ENCODE measurements at places on chromosomes 3 and 15.

GRCh38 chr3:130960139-130960795 is 66.4 kb downstream of the ASTE1 start:
- no peak for DNase-seq

GRCh38 chr3:123618076-123618708 is 33.3 kb upstream of the HACD2 start:
- DNase-seq, result no peak

DNA sequence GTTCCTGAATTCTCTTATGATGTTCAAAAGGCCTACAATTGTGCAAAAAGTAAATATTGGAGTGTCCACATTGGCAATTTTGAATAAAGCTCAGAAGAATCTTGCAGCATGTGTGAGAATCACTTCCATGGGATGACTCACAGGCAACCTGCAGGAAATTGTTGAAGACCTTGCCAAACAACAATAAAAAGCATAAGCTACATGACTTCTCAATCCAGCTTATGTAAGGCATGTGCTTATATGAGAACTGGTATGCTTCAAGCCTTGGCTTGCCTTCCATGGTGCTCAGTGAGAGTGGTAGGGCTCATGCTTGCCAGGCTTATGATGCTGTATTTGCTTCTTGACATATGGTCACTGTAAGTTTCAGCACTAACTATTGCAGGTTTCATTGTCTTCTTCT is 18.4 kb upstream of the BCHE start:
- no peak for DNase-seq

DNA sequence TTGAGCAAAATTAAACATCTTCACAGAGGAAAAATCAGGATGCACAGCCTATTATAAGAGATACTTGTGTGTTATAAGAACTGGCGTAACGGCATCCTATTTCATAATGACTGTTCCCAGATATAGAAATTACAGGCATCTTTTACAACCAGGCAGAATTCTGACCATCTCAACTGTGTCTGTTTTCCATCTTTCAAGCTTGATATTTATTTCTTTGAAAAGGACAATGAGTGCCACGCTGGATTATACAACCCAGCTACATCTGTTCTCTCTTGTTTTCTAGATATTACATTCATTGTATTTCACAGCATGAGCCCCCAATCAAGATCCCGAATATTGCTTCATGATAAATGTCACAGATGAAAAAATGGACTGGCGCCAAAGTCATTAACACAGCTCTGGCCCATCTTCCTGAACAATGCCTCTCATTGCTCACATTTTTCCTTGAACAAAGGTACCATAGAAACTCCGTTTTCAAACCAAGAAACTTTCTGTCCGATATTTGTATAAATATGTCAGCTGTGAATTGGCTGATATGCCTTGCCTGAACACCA is 420.6 kb downstream of the TBL1XR1 start:
- DNase-seq, result peak; percentile 46

DNA sequence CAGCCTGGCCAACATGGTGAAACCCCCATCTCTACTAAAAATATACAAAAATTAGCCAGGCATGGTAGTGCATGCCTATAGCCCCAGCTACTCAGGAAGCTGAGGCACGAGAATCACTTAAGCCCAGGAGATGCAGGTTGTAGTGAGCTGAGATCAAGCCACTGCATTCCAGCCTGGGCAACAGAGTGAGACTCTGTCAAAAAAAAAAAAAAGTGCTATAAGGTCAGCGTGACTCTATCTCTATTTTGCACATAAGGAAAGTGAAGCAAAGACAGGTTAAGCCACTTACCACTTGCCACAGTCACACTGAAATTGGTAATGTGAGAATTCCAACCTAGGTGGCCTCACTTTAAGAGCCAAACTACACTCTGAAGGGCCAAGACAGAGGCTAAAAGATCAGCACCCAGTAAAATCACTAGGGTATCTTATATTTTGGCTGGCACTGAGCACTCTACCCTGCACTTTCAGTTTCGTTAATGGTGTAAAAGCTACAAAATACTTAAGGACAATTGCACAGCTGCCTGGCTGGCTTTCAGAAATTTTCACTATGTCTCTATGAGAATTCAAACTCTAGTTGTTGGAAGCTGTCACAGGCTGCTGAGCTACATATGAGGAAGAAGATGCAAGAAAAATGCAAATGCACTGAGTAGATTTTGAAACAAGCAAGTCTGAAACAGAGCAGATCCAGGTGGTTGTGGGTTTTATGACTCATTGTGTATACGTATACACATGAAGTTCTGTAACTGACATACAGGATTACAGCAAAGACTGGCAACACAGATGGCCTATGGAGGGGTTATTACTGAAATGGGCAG is 32.7 kb downstream of the TRANK1 start:
- DNase-seq, result no peak

DNA sequence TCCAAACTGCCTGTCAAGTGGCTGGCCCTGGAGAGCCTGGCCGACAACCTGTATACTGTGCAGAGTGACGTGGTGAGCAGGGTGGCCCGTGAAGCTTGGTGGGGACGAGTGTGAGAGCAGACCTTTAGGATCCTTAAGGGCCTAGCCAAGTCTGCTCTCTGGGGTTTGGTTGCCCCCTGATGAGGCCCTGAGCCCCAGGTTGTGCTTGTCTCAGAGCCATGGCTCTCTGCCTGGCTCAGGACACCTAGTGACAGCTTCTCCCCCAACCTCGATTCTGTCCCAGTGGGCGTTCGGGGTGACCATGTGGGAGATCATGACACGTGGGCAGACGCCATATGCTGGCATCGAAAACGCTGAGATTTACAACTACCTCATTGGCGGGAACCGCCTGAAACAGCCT is 14.4 kb downstream of the TYRO3 start:
- DNase-seq, result no peak
